Activated CD4-positive, alpha-beta T cell treated with anti-CD3 and anti-CD28 coated beads, Interleukin-2, Interleukin-6, amounts not matched to agents 100 ng/mL and 50 ng/mL, durations not matched to agents 16 hours and 8 hours (primary cell): ENCODE measurements at places on chromosomes 6 and 20.

GRCh38 chr6:119445666-119446065 lies 96.1 kb upstream of the MAN1A1 start:
- DNase-seq = no peak

- no peak for DNase-seq
Observed at GRCh38 chr6:71410164-71410566, 121.6 kb downstream of the OGFRL1 start.

GRCh38 chr6:108235127-108235526 lies 25.7 kb downstream of the SNX3 start:
- no peak for DNase-seq

- DNase-seq = no peak
Observed at GRCh38 chr20:50305636-50306477, 115.2 kb downstream of the CEBPB start.

- DNase-seq = no peak
Observed at GRCh38 chr6:147868427-147869190, 360.1 kb downstream of the SAMD5 start.

- DNase-seq = no peak
Observed at GRCh38 chr6:164015088-164015484, 600.6 kb downstream of the QKI start.

DNA sequence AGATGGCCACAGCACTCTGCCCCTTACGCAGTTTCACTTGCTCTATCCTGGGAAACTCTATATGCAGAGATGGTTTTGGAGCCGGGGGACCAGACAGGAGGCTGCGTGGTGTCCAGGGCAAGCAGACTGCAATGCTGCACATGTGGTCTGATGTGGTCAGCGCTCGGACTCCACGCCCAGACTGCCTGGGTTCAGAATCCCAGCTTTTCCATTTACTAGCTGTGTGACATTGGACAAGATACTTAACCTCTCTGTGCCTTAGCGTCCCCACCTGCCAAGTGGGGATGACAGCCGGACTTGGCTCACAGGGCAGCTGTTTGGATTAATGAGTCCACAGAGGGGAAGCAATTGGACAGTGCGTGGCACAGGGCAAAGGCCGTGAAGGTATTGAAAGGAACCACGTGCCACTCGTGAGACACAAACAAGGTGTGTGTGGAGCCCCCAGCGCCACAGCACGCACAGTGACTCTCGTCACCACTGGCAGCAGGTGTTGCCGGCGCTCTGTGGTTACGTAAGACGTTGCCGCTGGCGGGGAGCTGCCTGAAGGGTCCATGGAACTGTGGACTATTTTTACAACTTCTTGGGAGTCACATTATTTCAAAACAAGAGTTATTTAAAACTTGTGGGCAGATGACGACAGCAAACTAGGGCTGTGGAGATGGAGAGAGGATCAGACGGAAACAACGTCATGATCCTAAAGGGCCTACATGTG lies 201.4 kb downstream of the PREX1 start:
- no peak for DNase-seq

GRCh38 chr6:112562301-112563231 lies 215.4 kb downstream of the RFPL4B start:
- no peak for DNase-seq

- DNase-seq = no peak
Observed at GRCh38 chr6:110495949-110496348, 19.5 kb upstream of the SLC22A16 start.

DNA sequence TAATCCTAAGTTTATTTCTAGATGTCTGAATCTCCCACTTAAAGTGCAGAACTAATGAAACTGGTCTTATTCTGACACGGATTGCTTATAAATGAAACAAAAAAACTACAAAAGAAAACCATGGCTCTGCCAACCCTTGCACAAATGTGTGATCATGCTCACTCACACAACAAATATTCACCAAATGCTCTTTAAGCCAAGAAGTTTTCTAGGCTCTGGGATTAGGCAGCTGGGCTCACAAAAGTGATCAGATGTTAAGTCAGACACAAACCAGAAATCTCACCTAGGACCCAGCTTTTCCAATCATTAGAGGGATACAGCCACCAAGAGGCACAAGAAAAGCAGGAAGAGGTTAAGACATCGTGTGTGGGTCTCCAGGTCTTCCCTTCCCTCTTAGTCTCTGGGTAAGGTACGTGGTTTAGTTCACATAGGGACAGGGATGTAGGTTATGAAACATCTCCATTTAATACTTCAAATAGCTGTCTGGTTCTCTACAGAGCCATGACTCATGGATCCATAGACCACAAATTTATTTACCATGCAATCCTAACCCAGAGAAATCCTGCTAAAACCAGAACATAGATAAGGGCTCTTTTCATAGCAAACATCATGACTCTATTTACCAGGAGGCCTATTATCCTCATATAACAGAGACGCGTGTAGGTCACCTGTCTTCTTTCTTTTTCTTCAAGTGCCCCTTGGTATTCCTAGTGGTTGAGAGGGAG lies 165.2 kb downstream of the WDR27 start:
- DNase-seq = no peak
